ENCODE measurements at places on chromosomes 5 and 9. TPM values are rescaled to one million over a fixed set of nuclear protein-coding genes. Genes with fewer than 3 reads are reported as not detected.

The CCL28 gene
- total RNA-seq, result 18.4 TPM

The TUSC1 gene
- not detected for total RNA-seq

The DMGDH gene
- total RNA-seq, result not detected

The MARCHF11 gene
- total RNA-seq, result not detected

The ARHGEF37 gene
- total RNA-seq, result 0.51 TPM

The GAPT gene
- total RNA-seq, result not detected

The DIRAS2 gene
- total RNA-seq, result not detected

The PLPP6 gene
- 9.5 TPM for total RNA-seq

The TRAF1 gene
- 77.1 TPM for total RNA-seq

The ANKRD34B gene
- total RNA-seq, result not detected
